SK-N-DZ (cell line): ENCODE measurements at places on chromosomes 16 and 17.

GRCh38 chr17:80805032-80805751 lies 186.4 kb upstream of the CHMP6 start:
- DNase-seq = no peak

DNA sequence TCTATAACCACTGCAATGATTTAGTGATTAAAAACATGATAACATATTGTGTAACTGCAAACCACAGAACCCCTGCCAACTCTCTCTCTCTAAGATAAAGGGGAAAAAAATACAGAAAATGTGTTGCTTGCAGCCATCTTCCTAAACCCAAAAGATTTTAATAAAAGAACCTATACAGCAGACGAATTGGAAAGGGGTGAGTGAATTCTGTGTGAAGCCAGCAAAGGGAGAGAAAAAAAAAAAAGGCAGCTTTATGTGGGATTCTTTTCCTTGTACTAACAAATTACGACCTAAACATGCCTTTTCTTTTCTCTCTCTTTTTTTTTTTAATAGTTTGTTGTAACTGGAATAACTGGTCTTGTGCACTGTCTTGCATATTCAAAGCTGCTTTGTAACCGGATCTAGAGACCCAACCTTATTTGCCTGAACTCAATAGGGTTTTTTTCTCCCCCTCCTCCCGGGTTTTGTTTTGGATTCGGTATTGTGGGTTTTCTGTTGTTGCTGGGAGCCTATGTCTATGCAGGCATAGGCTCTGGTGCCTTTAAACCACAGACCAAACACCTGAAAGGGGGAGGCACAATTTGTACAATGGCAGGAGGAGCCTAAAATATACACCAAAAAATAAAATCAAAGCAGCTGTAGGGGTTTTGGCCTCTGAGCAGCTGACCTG lies 7.0 kb upstream of the ZFHX3 start:
- DNase-seq = no peak

DNA sequence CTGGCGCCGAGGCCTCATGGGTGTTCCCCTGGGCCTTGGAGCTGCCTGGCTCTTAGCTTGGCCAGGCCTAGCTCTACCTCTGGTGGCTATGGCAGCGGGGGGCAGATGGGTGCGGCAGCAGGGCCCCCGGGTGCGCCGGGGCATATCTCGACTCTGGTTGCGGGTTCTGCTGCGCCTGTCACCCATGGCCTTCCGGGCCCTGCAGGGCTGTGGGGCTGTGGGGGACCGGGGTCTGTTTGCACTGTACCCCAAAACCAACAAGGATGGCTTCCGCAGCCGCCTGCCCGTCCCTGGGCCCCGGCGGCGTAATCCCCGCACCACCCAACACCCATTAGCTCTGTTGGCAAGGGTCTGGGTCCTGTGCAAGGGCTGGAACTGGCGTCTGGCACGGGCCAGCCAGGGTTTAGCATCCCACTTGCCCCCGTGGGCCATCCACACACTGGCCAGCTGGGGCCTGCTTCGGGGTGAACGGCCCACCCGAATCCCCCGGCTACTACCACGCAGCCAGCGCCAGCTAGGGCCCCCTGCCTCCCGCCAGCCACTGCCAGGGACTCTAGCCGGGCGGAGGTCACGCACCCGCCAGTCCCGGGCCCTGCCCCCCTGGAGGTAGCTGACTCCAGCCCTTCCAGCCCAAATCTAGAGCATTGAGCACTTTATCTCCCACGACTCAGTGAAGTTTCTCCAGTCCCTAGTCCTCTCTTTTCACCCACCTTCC lies 7.9 kb downstream of the HIRIP3 start:
- DNase-seq = no peak

DNA sequence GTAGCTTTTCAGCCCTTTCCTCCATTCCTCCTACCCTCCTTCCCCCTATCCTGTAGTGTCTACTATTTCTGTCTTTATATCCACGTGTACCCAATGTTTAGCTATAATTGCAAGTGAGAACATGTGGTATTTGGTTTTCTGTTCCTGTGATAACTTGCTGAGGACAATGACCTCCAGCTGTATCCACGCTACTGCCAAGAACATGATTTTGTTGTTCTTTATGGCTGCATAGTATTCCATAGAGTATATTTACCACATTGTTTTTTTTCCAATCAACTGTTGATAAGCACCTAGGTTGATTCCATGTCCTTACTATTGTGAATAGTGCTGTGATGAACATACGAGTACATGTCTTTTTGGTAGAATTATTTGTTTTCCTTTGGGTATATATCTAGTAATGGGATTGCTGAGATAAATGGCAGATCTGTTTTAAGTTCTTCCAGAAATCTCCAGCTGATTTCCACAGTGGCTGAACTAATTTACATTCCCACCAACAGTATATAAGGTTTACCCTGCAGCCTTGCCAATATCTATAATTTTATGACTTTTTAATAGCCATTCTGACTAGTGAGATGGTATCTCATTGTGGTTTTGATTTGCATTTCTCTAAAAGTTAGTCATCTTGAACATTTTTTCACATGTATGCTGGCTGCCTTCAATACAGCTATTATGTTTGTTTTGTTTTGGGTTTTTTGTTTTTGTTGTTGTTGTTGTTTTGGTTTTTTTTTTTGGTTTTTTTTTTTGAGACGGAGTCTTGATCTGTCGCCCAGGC lies 10.9 kb upstream of the COPRS start:
- no peak for DNase-seq

DNA sequence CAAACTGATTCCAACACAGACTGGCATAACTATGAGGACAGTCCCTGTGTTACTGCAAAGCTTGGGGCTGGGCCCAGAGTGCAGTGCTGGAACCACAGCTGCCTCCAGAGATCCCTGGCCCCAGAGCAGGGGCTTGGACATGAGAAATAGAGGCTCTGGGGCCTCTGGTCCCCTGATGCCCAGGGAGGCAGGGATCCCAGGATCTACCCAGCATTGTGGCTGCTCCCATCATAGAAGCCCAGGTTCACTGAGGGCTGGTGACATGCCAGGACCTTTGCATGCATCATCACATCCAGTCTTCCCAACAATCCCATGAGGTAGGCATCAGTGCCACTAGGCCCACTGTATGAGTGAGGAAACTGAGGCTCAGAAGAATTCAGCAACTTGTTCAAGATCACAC lies 95.8 kb downstream of the TMEM132E start:
- no peak for DNase-seq

DNA sequence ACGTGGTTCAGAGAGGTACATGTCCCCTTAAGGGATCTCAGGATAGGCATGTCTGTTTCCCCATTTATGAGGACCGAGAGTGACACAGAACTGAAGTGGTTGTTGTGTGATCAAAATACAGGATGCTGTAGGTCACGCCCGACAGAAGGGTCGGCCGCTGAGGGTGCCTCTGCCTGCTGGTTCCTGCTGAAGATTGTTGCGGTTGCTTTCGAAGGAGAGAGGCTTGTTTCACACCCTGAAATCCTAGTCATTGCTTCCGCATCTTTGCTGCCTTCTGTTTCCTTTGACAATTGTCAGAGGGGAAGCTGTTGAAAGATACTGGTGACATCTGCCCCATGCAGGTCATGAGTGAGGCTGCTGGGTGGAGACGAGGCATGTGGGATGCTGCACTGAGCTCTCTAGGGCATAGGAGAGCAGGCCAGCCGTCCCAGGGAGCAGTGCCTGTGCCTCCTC lies 3.8 kb upstream of the NAT9 start:
- no peak for DNase-seq

GRCh38 chr16:1793578-1794220 lies at the start of gene IGFALS:
IGFALS (minus strand) TSS chr16:1793705; CDS start chr16:1793652, 53 bp downstream.
- no peak for DNase-seq
